Ascending aorta (tissue), 2 donors: ENCODE measurements at places on chromosomes 4 and X.

- DNase-seq: no peak
These were observed 32.3 kb downstream of the VEGFC start for GRCh38 chr4:176760471-176760870.

DNA sequence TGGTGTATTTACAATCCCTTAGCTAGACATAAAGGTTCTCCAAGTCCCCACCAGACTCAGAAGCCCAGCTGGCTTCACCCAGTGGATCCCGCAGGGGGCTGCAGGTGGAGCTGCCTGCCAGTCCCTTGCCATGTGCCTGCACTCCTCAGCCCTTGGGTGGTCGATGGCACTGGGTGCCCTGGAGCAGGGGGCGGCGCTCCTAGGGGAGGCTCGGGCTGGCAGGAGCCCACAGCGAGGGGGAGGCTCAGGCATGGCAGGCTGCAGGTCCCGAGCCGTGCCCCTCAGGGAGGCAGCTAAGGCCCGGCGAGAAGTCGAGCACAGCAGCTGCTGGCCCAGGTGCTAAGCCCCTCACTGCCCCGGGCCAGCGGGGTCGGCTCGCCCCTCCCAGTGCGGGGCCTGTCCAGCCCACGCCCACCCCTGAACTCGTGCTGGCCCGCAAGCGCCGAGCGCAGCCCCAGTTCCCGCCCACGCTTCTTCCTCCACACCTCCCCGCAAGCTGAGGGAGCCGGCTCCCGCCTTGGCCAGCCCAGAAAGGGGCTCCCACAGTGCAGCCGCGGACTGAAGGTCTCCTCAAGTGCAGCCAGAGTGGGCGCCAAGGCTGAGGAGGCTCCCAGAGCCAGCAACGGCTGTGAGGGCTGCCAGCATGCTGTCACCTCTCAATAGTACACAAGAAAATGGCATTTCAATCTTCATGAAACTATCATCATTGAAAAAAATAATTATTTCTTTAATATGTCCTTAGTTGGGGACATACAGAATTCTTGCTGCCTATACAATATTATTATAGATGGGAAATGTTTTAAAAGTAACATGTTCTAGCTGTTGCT lies 189.1 kb downstream of the SLC7A11 start:
- DNase-seq: no peak

GRCh38 chrX:9340598-9341290 lies 124.1 kb upstream of the TBL1X start:
- DNase-seq: no peak

- DNase-seq: no peak
These were observed 92.4 kb upstream of the SORBS2 start for GRCh38 chr4:185904381-185904780.

GRCh38 chr4:153467897-153468262 lies 1.7 kb downstream of the TMEM131L start:
- no peak for DNase-seq

DNA sequence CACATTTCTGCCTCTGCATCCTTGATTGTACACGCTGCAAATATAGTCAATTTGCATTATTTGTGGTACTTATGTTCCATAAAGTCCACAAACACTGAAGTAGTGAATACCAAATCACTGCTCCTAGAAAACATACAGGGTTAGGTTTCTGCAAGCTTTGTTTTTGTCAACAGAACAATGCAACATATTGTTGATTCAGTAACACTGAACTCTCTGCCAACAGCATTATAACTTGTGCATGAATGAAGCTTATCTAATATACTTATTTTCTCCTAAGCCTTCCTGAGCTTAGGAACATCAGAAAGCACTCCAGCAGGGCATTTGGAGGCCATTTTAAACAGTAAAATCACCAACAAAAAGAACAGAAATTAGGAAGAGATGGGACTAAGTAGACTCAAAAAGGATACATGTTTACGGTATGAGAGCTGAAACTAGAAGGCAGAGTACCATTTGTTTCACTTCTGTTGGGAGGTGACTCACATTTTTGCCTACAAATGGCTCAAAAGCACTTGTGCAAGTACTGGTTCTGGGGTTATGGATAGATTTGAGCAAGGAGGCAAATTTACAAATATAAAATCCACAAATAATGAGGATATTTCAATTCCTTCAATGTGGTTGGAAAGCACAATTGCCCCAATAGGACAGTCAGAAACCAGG lies 14.1 kb downstream of the COX18 start:
- no peak for DNase-seq

GRCh38 chr4:128350449-128351045 lies 62.9 kb upstream of the PGRMC2 start:
- no peak for DNase-seq

DNA sequence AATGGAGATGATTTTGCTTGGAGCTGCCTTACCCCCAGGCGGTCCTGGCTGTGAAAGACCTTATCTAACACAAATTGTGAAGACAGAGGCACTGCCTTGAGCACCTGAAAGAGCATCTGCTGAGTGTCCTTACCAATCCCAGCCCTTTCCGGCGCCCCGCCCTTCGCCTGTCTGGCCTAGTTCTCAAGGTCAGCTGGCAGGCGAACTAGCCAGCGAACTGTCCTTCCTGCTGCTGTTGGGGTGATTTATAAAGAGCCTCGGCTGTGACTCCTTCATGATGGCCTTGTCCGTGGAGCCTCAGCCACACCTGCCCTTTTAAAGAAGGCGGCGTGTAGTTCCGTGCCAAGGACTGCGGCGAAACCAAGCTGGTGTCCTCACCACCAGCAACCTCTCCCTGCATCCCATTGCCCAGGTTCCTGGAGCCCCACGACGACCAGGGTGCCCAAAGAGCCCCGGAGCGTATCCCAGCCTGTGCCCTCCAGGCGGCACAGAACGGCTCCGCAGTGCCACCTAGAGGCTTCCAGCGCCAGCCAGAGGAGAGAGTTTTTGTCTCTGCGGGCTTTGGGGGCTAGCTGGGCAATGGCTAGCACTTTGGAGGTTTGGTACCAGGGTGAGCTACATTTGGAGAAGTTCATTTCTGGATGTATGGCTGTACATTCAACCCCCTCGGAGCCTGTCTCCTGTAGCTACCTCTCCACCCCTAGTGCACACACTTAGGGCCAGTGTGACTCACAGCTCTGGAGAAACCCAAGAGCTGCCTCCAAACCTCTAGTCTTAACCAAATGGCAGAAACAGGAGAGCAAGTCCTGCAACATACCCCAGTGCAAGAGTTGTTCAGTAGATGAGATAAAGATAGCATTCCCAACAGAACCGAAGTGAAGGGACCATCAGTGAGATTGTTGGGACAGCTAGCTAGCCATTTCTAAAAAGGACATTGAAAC lies 36.8 kb upstream of the VMA21 start:
- no peak for DNase-seq

DNA sequence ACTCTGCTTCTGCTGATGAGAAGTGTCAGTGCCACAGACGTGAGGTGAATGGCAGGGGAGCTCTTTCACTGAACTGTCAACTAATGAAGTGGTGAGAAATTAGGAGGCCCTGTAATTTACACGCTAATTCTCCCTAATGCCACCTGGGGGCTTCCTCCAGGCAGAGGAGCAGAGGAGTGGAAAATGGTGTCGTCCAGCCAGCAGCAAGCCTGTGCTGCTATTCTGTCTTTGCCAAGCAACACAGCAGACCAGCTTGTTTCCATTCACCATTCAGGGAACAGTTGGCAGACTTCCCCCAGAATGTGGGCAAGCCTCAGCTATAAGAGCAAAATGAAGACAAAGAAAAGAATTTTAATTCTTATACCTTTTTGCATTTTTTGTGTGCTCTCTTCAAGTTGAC lies 245.2 kb upstream of the TET2 start:
- DNase-seq: no peak

DNA sequence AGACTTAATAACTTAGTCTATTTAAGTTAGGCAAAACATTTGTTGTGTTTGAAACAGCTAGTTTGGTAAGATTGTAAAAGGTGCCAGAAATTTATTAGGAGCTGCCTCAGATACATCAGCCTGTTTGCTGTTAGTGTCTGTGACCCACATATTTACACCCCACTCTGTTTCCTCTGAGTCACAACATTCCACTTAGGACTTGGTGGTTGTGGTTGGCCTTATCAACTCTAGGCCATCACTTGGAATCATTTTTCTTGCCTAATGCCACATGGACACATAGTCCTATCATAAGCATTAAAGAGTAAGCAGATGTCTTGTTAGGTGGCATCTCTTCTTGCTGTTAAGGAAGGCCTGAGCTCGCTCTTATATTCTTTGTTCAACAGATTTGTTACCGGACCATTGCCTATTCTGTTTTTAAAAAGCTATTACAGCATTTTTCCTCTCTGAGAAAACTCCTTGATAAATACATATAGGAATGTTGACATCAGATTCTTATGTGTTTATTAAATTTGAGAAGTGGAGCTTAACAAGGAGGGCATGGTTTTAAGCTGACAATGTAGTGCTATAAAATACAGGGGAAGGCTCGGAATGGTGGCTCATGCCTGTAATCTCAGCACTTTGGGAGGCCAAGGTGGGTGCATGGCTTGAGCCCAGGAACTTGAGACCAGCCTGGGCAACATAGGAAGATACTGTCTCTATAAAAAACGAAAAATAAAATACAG lies 51.2 kb upstream of the PGRMC2 start:
- DNase-seq: no peak

DNA sequence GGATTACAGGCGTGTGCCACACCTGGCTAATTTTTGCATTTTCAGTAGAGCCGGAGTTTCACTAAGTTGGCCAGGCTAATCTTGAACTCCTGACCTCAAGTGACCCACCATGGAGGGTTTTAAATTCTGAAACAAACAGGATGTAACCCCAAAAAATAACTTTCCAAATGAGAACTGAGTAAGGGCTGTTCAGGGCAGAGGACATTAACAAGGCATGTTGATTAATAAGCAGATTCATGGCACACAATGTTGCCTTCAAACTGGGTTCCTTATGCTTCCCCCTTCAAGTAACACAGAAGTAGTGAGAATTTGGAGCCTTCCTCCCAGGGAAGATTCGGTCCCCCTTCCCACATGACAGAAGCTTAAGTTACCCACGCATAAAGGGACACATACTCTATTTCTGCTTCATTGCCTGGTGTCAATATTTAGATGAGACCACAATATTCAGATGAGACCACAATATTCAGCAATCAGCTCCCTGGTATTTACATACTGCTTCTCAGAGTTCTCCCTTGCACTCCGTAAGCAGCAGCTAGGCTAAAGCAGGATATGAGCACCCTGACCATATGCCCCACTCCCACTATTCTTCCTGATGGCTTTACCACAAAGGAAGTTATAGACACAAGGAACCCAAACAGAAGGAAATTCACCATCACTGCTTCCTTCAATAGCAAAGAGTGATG lies 21.4 kb downstream of the GRSF1 start:
- no peak for DNase-seq

DNA sequence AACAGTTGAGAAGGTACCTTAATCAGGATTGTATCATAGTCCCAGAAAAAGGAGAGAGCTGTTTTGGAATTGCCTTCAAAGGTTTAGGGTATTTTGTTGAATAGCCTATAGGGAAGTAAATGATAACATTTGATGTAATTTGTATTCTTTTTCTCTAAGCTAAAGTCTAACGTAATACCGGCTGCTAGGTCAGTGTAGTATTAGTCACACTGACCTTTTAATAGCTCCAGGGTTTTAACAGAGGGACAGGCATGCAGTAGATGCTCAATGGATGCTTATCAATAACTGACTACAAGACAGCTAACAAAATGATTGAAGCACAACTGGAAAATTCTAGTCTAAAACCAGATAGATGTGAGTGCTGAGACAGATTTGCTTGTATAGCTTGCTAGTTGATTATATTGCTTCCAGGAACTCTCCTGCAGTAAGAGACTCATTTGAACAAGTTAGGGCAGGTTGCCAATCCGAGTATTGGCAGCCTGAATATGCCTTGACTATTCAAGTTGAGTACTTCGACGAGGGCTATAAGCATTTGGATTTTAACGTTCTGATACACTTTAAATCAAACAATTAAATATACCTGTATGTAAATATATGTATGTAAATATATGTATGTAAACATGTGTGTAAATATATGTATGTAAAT lies 16.5 kb upstream of the PNPLA4 start:
- DNase-seq: no peak

DNA sequence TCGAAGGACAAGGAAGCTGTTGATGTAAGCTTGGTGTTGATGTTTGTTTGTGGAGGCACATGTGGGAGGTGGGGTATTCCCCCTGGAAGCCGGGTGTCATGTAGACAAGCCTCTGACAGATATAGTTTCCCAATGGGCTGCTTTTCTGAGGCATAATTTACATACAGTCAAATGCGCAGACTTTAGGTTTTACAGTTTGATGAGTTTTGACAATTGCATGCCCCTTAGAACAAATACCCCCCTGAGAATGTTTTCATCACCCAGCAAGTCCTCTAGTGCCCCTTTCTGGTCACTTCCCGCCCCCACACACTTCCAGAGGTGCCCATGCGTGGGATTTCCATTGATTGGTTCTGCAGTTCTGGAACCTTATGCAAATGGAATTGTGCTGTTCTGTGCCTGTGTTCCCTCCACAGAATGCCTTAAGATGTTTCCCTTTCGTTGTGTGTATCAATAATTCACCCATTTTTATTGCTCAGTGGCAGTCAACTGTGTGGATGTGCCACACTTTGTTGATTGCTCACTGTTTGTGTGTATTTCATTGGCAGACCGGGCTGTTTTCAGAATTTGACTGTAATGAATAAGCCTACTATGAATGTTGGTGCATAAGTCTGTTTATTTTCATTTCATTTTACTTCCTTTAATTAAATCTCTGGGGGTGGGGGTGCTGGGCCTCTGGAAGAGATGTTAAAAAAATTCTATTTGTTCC lies 8.5 kb downstream of the EVC start:
- DNase-seq: no peak

DNA sequence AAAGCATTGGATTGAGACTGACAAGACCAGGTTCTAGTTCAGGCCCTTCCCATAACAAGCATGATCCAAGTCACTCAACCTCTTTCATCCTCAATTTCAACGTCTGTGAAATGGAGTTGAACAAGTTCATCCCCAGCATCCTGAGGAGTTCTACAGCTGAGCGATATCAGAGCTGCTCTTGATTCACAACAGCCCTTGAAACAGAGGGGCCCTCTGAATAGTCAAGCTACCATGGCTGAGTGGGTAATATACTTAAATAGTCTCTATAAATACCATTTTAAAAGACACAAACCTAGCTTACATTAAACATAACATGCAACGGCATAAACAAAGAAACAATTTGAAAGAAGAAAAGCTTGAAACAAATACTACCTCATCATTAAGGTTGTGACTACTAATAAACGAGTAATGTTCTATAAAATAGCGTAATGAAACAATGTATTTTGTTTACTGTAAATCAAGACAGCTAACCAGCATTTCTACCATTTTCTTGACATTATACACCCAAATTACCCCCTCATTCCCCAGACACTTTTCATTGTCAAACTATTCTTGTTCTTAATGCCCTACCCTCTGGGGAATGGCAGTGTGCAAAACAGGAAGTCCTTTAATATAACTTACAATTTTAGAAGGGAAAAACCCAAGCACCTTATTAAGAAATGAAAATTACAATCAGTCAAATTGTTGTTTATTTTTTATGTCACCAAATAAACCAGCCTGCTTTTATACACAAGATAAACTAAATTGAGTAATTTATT lies 202.3 kb downstream of the PARM1 start:
- DNase-seq: no peak

- no peak for DNase-seq
These were observed 154.9 kb upstream of the GYPA start for GRCh38 chr4:144295286-144295995.

- DNase-seq: no peak
These were observed 73.8 kb downstream of the MFAP3L start for GRCh38 chr4:169952236-169953002.
